Bronchus fibroblast of lung (primary cell): ENCODE measurements at places on chromosomes 2 and 18. TPM values are rescaled to one million over a fixed set of nuclear protein-coding genes. Genes with fewer than 3 reads are reported as not detected.

IL1RN gene
- total RNA-seq = not detected in 2 replicates

WIPF1 gene
- total RNA-seq = 5.4 and 5.5 TPM in 2 replicates

CXXC1 gene
- 43.6 and 46.9 TPM in 2 replicates for total RNA-seq

AMER3 gene
- not detected in 2 replicates for total RNA-seq

LIMS3 gene
- 1.0 and 1.2 TPM in 2 replicates for total RNA-seq

HOXD10 gene
- total RNA-seq = not detected in 2 replicates

CYRIA gene
- total RNA-seq = 0.74 and 1.0 TPM in 2 replicates

TIA1 gene
- total RNA-seq = 46.2 and 56.2 TPM in 2 replicates

TMEM37 gene
- total RNA-seq = 0.45 and 0.84 TPM in 2 replicates

FAM161A gene
- total RNA-seq = 1.9 and 3.4 TPM in 2 replicates

PEX13 gene
- 17.0 and 20.4 TPM in 2 replicates for total RNA-seq

ATP8B1 gene
- 18.1 and 22.7 TPM in 2 replicates for total RNA-seq

MZT2B gene
- total RNA-seq = 245 and 264 TPM in 2 replicates

CDH7 gene
- not detected in 2 replicates for total RNA-seq

GALR1 gene
- not detected in 2 replicates for total RNA-seq

C2orf72 gene
- 1.3 TPM in 1 of 2 replicates, not detected in the other for total RNA-seq

SLC4A3 gene
- 1.3 and 1.8 TPM in 2 replicates for total RNA-seq

PLGLB1 gene
- total RNA-seq = not detected in 2 replicates

WNT10A gene
- total RNA-seq = not detected in 2 replicates

PAPOLG gene
- total RNA-seq = 6.1 and 9.6 TPM in 2 replicates

SLC25A52 gene
- total RNA-seq = 0.15 TPM in 1 of 2 replicates, not detected in the other

GPR35 gene
- total RNA-seq = under 0.01 and 0.15 TPM in 2 replicates

MRO gene
- total RNA-seq = 0.30 TPM in 1 of 2 replicates, not detected in the other

SEPTIN10 gene
- 51.0 and 58.0 TPM in 2 replicates for total RNA-seq

ITPRIPL1 gene
- 3.7 and 4.2 TPM in 2 replicates for total RNA-seq

MGAT4A gene
- not detected in 2 replicates for total RNA-seq

SCN3A gene
- total RNA-seq = 0.15 and 0.17 TPM in 2 replicates

SP5 gene
- not detected in 2 replicates for total RNA-seq

MEP1B gene
- not detected in 2 replicates for total RNA-seq

RAB12 gene
- 32.9 and 33.3 TPM in 2 replicates for total RNA-seq

ELOA2 gene
- total RNA-seq = not detected in 2 replicates

CAPN14 gene
- under 0.01 TPM in 2 replicates for total RNA-seq

CDK5R2 gene
- not detected in 2 replicates for total RNA-seq

CRYGD gene
- total RNA-seq = not detected in 2 replicates

IL1RL2 gene
- total RNA-seq = 0.50 and 0.74 TPM in 2 replicates

FARP2 gene
- total RNA-seq = 18.5 and 19.5 TPM in 2 replicates
